Umbilical cord (tissue), 2 donors: ENCODE measurements at places on chromosomes 1 and 21. TPM values are rescaled to one million over a fixed set of nuclear protein-coding genes. Genes with fewer than 3 reads are reported as not detected.

Gene GNAT2
- total RNA-seq, result not detected

Gene KRTAP22-2
- not detected for total RNA-seq

Gene OR2AK2
- total RNA-seq, result not detected

Gene GJB5
- 4.3 TPM for total RNA-seq

Gene TFF3
- total RNA-seq, result 0.48 TPM
